Fibroblast of gingiva (primary cell): ENCODE measurements at places on chromosomes 2 and 18.

DNA sequence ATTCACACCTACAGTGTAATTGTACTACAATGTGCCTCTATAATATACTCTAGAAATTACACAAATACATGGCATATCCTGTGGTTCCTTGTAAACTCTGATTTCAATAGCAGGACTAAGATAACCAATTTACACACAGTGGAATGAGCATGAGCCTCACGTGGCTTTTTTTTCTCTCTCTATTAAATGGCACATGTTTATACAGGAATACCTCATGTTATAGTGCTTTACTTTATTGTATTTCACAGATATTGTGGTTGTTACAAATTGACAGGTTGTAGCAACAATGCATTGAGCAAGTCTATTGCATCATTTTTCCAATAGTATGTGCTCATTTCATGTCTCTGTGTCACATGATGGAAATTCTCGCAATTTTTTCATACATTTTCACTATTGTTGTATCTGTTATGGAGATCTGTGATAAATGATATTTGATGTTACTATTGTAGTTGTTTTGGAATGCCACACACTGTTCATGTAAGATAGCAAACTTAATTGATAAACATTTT, 260.0 kb downstream of the FSIP2 start:
- DNase-seq: no peak

- no peak for DNase-seq
These were observed 17.6 kb downstream of the CDC42EP3 start for GRCh38 chr2:37653805-37654378.

DNA sequence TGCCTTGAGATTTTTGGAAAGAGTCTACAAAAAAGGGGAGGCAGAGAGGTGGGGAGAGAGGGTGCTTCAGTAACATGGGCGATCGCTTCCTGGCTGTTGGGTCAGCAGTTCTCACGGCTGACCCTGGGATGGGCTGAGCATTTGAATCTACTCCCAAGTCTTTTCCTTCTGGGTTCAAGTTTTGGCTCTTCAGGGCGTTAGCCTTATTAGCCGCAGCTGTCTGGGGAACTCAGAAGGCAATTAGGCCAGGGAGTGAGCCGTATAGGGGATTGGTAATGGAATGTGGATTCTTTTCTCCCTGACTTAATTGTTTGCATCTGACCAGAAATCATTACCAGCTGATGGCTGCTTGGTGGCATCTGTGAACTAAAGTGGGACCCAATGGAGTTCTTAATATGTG, 250.5 kb upstream of the SKOR2 start:
- no peak for DNase-seq

GRCh38 chr2:196742685-196743084, 56.8 kb downstream of the GTF3C3 start:
- no peak for DNase-seq

GRCh38 chr2:64327510-64328414, 126.2 kb upstream of the LGALSL start:
- no peak for DNase-seq

DNA sequence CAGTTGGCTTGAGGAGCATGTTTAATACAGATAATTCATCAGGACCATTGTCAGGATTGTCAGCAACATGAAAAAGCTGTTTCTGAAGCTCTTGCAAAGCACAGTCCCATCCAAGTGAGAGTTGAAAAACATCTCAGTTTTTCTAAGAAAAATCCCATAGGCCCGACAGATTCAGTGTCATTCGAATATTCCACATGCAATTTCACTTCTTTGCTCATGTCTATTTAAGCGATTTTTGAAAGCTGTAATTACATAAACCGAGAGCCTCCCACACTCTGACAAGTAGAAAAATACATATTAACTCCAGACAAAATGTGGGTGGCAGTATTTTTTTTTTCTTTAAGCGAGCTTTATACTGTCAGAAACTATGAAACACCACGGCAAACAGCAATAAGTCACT, 134.7 kb upstream of the GALNT5 start:
- DNase-seq: no peak

GRCh38 chr18:245282-245847, 22.5 kb downstream of the THOC1 start:
- DNase-seq: no peak

GRCh38 chr2:67039517-67040103, 357.5 kb upstream of the ETAA1 start:
- no peak for DNase-seq

DNA sequence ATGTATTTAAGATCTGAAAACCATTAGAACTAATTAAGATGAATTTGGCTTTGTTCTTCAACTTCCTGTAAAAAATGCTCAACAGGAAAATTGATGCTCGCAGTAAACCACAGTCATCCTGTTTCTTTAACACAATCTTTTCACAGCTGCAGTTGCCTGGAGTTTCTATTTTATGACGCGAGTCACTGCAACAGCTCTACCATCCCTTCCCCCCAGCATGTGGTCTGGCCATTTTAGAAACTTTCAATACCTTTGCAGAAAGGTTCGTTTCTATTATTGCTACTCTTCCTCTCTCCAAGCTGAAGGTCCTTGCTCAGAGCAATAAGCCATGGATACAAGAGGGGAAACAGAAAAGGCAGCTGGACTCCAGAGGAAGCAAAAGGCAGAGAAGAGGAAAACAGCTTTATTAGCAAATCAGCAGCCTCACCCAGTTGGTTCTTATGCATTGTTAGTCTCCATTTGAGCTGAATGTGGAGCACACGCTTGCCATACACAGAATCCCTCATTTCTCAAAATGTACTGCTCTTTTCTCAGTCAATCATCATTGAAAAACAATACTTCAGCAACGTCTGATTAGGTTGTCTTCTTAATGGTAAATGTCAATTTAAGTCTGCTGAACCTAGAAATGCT, 3.9 kb downstream of the WIPF1 start:
- peak; percentile 72 for DNase-seq

- DNase-seq: peak; percentile 17
These were observed 345.5 kb upstream of the NT5C1B start for GRCh38 chr2:18934886-18935285.

GRCh38 chr2:113910110-113910717, 20.3 kb downstream of the ACTR3 start:
- DNase-seq: no peak

- no peak for DNase-seq
These were observed 86.8 kb downstream of the ADCYAP1 start for GRCh38 chr18:991441-991840.

DNA sequence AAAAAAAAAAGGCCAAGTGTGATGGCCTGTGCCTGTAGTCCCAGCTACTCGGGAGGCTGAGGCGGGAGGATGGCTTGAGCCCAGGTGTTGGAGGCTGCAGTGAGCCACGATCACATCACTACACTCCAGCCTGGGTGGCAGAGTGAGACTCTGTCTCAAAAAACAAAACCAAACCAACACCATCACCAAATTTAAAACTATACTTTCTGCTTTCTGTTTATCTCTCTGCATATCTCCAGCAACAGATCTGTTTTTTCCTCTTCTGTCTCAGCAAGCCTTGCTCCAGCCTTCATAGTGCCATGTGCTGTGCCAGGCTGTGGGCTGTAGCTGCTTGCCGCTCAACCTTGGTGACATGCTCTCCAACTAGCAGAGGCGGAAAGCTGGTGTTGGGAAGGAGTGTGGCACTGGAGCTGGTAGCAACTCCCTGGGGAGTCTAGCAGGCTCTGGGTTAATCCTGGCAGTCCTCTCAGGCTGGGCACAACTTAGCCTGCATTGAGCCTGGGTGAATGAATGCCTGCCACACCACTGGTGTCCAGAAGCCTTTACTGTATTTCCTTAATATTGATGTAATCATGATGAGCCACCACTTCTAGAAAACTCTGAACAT, 204.1 kb downstream of the LDLRAD4 start:
- no peak for DNase-seq

GRCh38 chr18:55794288-55795052, 206.5 kb upstream of the TCF4 start:
- DNase-seq: peak; percentile 87

DNA sequence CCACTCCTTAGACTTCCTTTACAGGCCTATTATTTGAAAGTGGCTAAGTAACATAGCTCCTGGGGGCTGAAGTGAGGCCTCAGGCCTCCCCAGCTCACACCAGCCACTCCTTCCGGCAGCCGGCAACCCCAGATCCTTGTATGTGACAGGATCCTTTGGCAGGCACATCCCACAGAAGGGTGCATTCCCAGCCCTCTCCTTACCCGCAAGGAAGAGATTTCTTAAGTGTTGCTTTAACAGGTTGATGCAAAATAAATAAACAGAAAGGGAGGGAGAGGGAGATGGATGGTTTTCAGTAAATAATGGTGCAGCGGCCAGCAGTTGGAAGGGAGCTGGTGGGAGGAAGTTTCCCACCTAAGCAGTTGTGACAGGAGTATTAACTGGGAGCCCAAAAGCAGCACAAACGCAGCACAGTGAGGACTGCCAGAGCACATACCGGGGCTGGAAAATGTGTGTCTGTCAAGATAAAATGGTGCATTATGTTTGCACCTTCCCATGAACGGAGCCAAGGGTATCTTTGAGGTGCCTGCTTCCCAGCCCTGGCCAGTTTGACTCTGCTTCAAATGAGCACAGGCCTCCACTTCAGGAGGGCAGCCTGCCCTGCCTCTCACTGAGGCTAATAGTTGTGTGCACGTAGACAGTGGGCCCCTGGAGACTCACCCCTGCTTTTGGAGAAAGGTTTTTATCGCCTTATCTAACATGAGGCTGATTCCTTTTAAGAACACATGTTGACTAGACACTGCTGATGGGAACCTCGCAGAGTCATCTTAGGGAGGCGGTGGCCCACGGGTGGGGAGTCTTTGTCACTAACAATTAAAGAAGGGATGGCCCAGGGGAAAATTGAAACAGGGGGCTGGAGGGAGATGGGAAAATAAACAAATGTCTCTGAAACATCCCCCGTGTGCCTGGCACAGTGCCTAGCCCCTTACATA, 32.8 kb downstream of the NRP2 start:
- no peak for DNase-seq

- no peak for DNase-seq
These were observed 680 bp downstream of the CTDSP1 start for GRCh38 chr2:218400167-218400929.

DNA sequence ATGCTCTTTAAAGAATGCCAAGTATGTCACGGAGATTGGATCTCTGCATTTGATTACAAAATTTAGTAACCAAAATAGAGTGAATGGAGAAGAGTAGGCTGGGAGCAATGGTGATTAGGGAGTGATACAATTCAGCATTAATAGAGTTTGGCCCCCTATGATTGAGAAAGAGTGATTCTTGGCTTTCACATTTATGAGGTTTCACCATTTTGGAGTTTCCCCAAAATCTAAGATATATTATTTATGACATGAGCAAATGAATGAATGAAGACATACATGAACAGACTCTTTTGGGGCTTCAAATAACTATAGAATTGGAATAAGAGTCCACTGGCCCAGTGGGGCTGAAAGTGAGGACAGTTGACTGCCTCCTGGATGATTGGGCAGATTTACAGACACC, 255.2 kb downstream of the LPIN1 start:
- peak; percentile 1 for DNase-seq

- DNase-seq: no peak
These were observed 57.8 kb upstream of the SPP2 start for GRCh38 chr2:233992513-233993217.

DNA sequence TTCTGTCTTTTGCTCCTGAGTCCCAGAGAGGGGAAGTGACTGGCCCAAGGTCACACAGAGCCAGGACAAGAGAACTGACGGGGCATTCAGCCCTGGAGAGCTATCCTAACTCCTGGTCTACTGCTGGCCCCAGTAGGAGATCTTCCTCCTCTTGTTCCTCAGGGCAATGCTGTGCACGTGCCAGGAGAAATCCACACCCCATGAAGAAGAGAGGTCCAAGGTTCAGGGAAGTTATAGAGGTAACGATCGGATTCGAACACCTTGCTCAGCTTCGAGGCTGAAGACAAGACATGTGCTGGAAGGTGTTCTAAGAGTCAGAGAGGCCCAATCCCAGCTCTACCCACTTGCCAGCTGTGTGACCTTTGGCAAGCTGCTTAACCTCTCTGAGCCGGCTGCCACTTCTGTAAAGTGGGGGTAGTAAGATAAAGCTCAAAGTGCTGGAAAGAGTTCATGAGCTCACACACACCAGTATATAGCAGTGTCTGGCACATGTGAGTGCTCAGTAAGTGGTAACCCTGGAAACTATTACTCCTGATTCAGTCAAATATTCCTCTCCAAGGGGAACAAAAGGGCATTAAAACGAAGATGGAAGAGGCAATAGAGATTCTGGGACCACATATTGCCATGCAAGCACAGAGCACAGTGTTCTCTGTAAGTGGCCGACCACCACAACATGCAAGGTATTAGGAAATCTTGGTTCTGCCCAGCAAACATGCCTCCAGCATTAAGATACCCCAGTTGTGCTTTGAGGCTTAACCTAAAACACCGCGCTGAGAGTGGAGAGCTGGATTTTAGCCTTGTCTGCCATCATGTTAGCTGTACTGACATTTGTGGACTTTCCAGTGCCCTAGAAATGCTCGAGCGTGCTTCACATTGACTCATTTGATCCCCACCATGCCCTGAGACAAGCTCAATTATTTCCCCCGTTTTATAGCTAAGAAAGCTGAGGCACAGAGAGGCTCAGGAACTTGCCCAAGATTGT, 25.6 kb downstream of the SERTAD2 start:
- no peak for DNase-seq

- DNase-seq: no peak
These were observed 32.9 kb upstream of the RNF149 start for GRCh38 chr2:101341421-101341820.

- peak; percentile 73 for DNase-seq
These were observed 222.2 kb downstream of the C1D start for GRCh38 chr2:67840460-67841068.

DNA sequence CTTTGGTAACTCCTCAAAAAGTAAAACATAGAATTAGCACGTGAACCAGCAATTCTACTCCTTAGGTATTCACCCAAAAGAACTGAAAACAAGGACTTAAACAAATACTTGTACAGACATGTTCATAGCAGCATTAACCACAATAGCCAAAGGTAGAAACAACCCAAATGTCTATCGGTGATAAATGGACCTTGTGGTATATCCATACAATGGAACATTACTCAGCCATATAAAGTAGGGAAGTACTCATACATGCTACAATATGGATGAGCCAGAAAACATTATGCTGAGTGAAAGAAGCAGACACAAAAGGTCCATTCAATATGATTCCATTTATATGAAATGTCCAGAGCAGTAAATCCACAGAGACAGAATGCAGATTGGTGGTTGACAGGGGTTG, 182.8 kb downstream of the DNER start:
- no peak for DNase-seq

DNA sequence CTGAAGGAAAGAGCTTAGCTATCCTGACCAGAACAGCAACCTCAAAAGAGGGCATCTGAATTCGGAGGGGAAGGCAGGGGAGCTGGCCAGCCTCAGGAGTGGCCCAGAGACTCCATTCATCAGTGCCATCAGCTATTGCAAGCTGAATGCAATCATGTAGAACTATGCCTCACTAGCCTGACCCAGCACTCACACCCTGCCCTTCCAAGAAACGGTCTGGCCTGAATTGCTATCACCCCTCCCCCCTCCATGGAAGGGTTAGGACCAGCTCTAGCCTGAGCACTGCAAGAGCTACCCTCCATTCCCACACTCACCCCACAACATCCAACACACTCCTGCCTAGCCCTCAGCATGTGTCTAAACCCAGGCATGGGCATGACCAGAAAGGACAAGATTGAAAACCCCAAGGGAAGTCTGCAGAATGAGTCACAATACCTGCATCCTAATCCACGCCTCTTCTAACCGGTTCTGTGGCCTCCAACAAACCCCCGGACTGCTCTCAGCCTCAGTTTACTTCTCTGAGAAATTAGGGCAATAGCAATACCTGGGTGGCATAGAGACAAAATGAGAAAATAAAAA, 120.3 kb downstream of the BCL11A start:
- DNase-seq: no peak
